Caco-2 (cell line): ENCODE measurements at places on chromosomes 12 and 14.

- H3K27me3 ChIP-seq, result no peaks in the 10 kb centered on the region
- no peak overlapping the region for H3K4me3 ChIP-seq
- H3K4me1 ChIP-seq, result no peaks in the 10 kb centered on the region
- H3K36me3 ChIP-seq, result no peaks in the 10 kb centered on the region
- no peak overlapping the region for H3K27ac ChIP-seq
Measured at GRCh38 chr12:42099433-42099832, 45.2 kb downstream of the GXYLT1 start.

DNA sequence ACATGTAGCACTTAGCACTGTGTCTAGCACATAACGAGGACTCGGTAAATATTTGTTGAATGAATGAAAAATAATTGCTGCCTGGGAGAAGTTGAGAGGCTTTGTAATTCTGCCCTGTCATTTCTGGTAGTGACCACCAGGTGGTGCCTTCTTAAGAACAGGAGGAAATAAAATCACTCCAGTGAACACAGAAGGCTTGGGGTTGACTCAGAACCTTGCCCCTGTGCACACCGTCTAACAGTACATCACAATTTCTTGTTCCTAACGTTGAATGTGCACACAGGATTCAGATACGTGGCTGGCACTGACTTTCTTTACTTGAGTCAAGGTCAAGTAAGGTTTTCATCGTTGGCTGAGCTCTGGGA, 91.8 kb downstream of the RGS6 start:
- no peak overlapping the region for H3K4me3 ChIP-seq
- DNase-seq, result no peak
- no peaks in the 10 kb centered on the region for H3K4me1 ChIP-seq
- H3K36me3 ChIP-seq, result no peaks in the 10 kb centered on the region
- no peak overlapping the region for H3K27ac ChIP-seq

DNA sequence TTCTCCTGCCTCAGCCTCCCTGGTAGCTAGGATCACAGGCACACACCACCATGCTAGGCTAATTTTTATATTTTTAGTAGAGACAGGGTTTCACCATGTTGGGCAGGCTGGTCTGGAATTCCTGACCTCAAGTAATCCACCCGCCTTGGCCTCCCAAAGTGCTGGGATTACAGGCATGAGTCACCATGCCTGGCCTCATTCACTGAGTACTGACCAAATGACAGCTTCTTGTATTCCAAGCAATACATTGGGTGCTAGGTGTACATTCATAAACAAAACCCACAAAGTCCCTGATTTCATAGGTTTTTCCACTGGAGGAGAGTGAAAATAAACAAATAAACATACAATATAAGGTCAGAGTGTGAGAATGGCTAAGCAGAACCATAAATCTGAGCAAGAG, 136.3 kb downstream of the HELB start:
- no peaks in the 10 kb centered on the region for H3K27me3 ChIP-seq
- no peak for DNase-seq
- no peak overlapping the region for H3K4me3 ChIP-seq
- no peaks in the 10 kb centered on the region for H3K36me3 ChIP-seq
- no peak overlapping the region for H3K27ac ChIP-seq
- 0 out of 2 replicates have a peak, but pooled peaks cover 8% of the 10 kb centered on the region for H3K4me1 ChIP-seq

- no peak overlapping the region for H3K4me3 ChIP-seq
- no peak for DNase-seq
- H3K27ac ChIP-seq, result no peak overlapping the region
- no peaks in the 10 kb centered on the region for H3K36me3 ChIP-seq
Measured at GRCh38 chr14:76293221-76293620, 82.7 kb upstream of the ESRRB start.

GRCh38 chr12:51863933-51864832, 15.7 kb upstream of the FIGNL2 start:
- H3K27me3 ChIP-seq, result no peaks in the 10 kb centered on the region
- H3K4me1 ChIP-seq, result peaks cover 36% of the 10 kb centered on the region
- no peaks in the 10 kb centered on the region for H3K36me3 ChIP-seq
- DNase-seq, result peak; percentile 91
- peak overlapping the region; percentile 75 for H3K27ac ChIP-seq

DNA sequence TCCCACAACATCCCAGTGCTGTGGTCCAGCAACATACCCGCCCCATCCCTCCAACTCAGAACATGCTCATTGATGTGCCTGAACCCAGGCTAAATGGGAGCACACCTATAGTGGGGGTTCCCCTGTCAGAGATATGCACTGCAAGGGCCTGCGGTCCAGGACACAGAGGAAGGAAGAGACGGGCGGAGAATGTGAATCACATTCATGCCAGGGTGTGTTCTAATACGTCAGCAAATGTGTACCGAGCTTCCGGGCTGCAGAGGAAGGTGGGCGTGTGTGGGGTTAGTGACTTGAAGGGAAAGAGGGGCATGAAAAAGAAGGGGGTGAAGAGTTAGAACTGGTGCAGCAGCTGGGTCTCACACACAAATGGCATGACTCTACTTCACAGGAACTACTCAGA, 83.7 kb downstream of the DPF3 start:
- no peaks in the 10 kb centered on the region for H3K36me3 ChIP-seq
- no peaks in the 10 kb centered on the region for H3K27me3 ChIP-seq
- no peak overlapping the region for H3K27ac ChIP-seq
- H3K4me3 ChIP-seq, result no peak overlapping the region

GRCh38 chr14:61315313-61315712, 6.1 kb upstream of the PRKCH start:
- no peaks in the 10 kb centered on the region for H3K27me3 ChIP-seq
- DNase-seq, result no peak
- no peak overlapping the region for H3K4me3 ChIP-seq

DNA sequence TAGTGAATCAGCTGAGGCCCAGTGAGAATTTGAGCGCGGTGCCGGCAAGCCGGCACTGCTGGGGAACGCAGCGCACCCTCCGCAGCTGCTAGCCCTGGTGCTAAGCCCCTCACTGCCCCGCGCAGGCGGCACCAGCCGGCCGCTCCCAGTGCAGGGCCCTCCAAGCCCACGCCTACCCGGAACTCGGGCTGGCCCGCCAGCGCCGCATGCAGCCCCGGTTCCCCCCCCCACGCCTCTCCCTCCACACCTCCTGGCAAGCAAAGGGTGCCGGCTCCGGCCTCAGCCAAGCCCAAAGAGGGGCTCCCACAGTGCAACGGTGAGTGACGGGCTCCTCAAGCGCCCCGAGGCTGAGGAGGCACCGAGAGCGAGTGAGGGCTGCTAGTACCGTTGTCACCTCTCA, 54.5 kb upstream of the VASH1 start:
- no peak overlapping the region for H3K27ac ChIP-seq
- no peaks in the 10 kb centered on the region for H3K27me3 ChIP-seq
- no peak overlapping the region for H3K4me3 ChIP-seq
- H3K36me3 ChIP-seq, result no peaks in the 10 kb centered on the region
- H3K4me1 ChIP-seq, result no peaks in the 10 kb centered on the region
- DNase-seq, result no peak

GRCh38 chr14:23729720-23730387, 93.7 kb downstream of the DHRS2 start:
- H3K27me3 ChIP-seq, result no peaks in the 10 kb centered on the region
- DNase-seq, result no peak
- H3K4me3 ChIP-seq, result no peak overlapping the region
- H3K27ac ChIP-seq, result no peak overlapping the region
- no peaks in the 10 kb centered on the region for H3K4me1 ChIP-seq

DNA sequence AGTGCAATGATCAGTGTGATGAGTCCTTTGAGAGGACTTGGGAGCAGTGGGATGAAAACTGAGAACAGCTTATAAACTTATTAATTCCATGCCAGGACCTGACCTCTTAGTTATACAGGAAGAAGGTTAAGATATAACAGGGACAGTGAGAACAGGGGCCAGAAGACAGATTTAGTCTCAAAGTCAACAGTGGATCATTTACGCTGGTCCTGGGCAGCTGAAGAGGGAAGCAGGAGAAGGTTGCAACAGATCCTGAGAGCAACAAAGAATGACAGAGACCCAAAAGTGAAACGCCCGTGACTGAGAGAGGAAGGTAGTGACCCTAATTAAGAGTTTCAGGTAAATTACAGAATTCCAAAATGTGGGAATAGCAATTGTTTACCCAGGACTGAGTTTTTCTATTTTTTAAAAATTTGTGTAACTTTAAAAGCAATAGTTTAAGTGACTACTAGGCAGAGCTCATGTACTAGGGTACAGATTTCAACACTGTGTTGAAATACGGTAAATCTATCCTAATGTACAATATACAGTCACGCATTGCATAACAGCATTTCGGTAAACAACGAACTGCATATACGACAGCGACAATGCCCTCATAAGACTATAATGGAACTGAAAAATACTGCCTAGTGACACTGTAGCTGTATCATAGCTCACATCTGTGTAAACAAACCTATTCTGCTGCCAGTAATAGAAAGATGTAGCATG, 77.7 kb upstream of the GNPNAT1 start:
- no peak for DNase-seq
- no peak overlapping the region for H3K4me3 ChIP-seq
- no peaks in the 10 kb centered on the region for H3K36me3 ChIP-seq
- H3K27me3 ChIP-seq, result no peaks in the 10 kb centered on the region
- H3K4me1 ChIP-seq, result no peaks in the 10 kb centered on the region
- H3K27ac ChIP-seq, result no peak overlapping the region

DNA sequence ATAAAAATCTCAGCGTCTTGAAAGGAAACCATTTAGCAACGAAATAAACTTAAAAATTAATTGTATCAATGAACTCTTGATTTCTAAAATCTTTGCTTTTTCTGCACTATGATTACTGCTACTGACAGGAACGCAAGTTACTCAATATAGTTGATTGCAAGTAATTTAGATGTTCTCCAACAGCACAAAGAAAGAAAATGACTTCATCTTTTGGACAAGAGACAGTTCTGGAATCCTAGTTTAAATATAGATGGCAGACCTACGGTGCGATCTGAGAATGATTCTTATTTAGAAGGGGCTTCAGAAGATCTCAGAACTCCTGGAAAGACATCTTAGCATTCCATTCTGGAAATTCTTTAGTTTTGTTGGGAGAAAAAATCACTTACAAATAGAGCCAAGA, 1.4 kb upstream of the SUDS3 start:
- H3K27ac ChIP-seq, result no peak overlapping the region
- peaks cover 7% of the 10 kb centered on the region; the same call in 1 of the 2 replicates for H3K4me1 ChIP-seq
- no peak for DNase-seq
- no peak overlapping the region for H3K4me3 ChIP-seq
